ENCODE measurements at places on chromosomes 4 and X. TPM values are rescaled to one million over a fixed set of nuclear protein-coding genes. Genes with fewer than 3 reads are reported as not detected.

- no peak for DNase-seq
Observed at GRCh38 chr4:17194586-17194985, 296.1 kb upstream of the LDB2 start.

- DNase-seq, result no peak
Observed at GRCh38 chrX:119062750-119063374, 9.9 kb upstream of the CT47C1 start.

GRCh38 chr4:8342651-8343261 is 73.2 kb downstream of the HTRA3 start:
- peak; percentile 81 for DNase-seq

Gene NLGN3
- total RNA-seq, result 0.52 TPM

- DNase-seq, result peak; percentile 1
Observed at GRCh38 chr4:184273166-184274147, 55.8 kb upstream of the ENPP6 start.

DNA sequence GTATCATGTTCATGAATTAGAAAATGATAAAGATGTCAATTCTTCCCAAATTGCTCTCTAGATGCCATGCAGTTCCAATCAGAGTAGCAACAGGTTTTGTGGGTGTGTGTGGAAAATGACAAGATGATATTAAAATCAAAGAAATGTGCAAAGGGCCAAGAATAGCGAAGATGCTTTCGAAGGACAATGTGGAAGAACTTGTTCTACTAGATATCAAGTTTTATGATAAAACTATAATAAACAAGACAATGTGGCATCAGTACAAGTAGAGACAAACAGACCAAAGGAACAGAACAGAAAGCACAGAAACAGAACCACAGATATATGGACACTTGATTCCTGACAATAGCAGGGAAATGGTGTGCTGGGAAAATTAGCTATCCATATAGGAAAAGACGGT is 9.0 kb downstream of the TAB3 start:
- DNase-seq, result no peak
